ENCODE measurements at places on chromosomes 6 and 20.
A peak's percentile ranks its signal among the peaks of the same experiment; 100 is the strongest.

- DNase-seq: peak; percentile 46
Measured at GRCh38 chr6:111804627-111805235, 68.5 kb downstream of the FYN start.

DNA sequence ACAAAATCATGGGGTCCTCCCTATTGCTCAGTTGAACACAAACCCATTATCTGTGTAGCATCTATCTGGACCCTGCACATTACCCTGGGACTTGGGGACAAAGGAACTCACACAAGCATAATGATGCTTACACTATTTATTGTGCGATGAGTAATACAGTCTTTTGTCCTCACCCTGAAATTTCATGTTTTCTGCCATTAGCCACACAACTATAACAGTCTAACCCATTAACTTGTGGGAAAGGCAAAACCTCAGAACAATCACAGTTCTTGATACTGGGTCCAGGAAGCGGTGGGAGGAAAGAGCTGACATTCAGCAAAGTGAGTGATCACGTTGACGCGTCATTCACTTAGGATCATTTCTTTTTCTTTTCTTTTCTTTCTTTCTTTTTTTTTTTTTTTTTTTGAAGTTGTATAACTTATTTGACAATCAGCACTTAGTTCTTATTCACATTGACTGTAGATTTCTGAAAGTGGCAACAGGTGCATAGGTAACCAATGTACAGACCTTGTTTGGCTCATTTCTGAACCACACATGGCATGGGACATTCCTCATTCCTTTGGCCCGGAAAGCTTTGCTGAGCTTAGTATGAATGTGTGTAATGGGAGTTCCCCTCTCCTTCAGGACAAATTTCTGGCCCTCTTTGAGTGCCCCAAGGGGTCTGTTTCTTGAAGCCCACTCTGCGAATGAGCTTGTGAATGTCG lies 94.8 kb upstream of the CNKSR3 start:
- no peak for DNase-seq

GRCh38 chr6:112321941-112322424 lies 25.1 kb upstream of the RFPL4B start:
- no peak for DNase-seq

DNA sequence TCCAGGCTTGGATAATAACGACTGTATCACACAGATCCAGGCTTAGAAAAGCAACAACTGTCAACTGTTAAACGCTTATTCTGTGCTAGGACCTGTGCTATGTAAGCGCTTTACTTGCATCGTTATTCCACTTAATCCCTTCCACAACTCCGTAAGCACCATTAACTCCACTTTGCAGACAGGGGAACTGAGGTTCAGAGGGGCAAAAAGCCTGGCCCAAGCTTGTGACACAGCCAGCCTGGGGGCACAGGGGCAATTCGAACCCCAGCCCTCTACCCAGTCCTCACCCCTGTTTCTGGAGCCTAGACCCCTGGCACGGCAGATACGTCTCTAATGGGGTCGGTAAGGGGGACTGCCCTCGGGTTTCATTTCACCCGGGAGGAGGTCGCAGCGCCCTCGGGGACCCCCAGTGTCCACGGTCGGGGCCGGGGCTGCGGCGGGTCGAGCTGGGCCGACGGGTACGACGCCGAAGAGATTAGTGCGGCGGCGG lies 411 bp downstream of the DSN1 start:
- no peak for DNase-seq

GRCh38 chr6:84466511-84466910 lies 239.1 kb upstream of the CEP162 start:
- DNase-seq: no peak

DNA sequence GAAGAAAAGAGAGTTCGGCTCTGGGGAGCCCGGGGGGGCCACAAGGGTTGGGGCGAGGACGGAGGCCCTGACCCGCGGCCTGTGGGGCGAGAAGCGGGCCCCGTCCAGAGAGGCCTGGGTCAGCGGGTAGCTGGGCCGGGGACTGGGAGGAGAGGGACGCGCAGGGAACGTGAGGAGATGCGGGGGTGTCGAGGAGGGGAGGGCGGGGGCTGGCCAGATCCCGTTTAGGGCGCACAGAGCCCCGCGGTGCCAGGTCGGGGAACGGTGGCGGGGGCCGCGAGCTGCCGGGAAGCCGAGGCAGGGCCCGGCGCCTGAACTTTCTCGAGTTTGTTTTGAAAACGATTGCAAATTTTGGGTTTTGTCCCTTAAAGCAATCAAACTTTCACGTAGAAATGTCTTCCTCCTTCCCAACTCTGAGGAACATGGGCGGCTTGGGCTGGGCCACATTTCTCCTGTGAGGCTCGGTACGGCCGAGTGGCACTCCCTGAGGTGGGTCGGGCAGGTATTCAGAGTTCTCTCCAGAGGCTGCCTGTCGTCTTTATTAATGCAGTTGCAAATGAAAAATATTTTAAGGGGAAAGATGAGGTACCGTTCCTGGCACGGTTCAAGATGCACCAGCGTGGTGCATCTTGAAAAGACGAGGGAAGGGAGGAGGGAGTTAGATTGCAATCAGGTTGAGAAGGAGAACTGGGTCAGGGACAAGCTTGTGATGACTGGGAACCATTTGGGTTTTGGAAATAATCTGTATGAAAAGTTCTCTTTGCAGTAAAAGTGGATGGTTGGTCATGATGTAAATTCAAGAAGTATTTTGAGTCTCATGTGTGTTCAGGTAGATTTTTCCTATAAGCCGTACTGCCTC lies 972 bp downstream of the RNF8 start:
- no peak for DNase-seq

GRCh38 chr20:37876863-37877262 lies 26.1 kb upstream of the VSTM2L start:
- DNase-seq: no peak

DNA sequence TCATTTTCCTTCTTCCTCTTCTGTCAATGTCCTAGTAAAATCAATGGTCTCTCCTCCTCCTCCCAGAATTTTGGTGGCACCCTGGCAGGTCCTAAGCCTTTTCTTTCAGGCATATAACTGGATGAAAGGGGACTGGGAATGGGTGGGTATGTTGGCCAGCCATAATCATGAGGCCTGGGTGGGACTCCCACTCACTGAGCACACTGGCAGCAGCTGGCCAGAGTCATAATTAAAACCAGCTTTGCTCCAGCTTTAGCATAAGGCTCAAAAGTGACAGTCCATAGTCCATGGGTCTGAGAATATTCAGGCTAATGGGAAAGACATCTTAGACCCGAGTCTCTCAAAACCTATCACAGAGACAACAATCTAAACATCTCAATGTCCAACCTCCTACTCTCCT lies 190.0 kb upstream of the BTBD3 start:
- no peak for DNase-seq

DNA sequence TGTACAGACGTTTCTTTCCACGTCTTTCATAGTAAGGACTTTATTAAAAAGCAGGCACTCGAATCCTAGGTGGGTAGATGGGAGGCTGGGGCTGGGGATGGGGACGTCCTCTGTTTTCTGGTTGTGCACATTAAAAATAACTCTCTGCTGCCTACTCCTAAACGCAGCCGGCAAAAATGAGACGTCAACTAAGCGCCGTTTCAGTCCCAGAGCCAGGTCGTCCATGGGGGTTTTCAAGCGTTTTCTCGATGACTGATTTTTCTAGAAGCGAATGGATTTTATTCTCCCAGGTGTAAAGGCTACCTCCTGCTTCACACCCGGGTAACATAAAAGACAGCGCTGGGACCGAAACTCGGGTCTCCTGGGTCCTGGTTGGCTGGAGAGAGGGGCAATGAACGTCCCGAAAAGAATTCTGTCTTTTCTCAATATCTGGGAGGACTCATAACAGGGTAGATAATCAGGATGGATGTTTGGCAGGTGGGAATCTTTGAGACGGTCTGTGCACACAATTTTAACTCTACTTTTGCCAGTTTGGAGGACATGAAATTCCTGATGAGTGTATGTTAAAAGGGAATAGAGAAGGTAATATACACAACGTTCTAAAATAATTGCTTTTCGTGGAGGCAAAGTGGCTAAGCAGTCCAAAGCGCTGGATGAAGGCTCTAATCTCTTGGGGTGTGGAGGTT lies 25.2 kb downstream of the GPX6 start:
- DNase-seq: no peak

- no peak for DNase-seq
Measured at GRCh38 chr6:156954816-156955215, 177.6 kb downstream of the ARID1B start.

DNA sequence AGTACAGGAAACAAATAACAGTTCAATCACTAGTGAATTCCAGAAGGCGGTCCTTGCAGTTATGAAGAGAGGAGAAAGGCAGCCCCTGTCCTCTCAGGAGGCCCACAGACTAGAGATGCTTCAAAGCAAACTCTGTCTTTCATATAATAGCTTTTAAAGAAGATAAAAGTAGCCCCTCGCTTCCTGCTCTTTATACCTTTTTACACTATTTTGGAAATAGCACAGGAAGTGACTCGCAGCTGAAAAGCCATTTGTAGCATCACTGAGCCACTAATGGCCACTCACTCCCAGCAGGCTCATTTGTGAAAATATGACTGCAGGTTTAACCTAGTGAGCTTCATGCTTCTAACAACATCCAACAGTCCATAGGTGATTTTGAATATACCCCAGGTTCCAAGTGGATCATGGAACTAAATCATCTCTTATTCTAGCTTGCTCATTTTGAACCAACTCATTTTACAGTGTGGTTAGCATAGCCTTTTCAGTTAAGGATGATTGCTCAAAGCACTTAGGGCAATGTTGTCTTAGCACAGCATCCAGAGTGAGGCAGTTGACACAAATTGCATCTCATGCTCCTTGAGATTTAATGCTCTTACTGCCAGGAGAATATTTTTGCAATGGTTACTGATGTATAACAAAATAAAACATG lies 136.0 kb upstream of the NRSN1 start:
- no peak for DNase-seq

All from stimulated activated CD8-positive, alpha-beta memory T cell treated with anti-CD3 and anti-CD28 coated beads, Interleukin-15, amount 100 ng/mL, for 4 hours (primary cell).